Caco-2 (cell line): ENCODE measurements at places on chromosomes 5 and 9. TPM values are rescaled to one million over a fixed set of nuclear protein-coding genes. Genes with fewer than 3 reads are reported as not detected.

Gene IFNK
- not detected in 2 replicates for total RNA-seq

Gene SLC6A19
- total RNA-seq, result 0.29 and 0.32 TPM in 2 replicates

Gene MEGF10
- total RNA-seq, result not detected in 2 replicates

GRCh38 chr5:77356740-77357139 lies 135.4 kb downstream of the WDR41 start:
- no peak for DNase-seq

DNA sequence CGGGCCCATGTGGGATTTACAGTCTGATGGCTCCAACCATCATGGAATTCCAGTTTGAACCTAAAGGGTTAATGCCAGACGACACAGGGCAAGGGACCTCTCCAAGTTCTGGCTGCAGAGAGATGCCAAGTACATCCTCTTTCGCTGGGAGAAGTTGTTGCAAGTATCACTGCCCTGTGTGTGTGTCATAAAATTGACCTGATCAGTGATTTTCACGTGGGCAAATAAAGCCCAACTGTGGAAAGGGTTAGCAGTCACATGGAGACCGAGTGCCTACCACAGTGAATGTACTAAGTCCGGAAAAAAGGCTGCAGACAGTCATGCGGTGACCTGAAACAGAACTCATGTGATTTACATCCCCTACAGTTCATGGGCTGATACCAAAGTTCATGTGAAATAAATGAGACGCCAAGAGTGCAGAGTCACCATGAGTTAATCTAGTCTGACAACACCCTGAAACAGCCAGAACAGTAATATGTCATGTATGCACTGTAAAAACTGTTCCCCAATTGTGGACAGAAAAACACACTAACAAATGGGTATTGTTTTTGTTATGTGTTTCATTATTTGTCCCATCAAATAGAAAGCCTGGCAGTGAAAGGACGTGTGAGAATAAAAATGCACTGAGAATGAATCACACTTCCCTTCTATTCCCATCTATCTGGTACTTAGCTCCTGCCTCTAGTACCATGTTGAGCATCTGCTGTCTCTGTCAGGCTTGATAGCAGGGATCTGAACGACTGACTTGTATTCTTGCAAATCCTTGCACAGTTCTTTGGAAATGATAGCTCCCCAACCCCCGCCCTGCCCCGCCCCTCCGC lies 115.7 kb downstream of the SUSD1 start:
- no peak for DNase-seq

DNA sequence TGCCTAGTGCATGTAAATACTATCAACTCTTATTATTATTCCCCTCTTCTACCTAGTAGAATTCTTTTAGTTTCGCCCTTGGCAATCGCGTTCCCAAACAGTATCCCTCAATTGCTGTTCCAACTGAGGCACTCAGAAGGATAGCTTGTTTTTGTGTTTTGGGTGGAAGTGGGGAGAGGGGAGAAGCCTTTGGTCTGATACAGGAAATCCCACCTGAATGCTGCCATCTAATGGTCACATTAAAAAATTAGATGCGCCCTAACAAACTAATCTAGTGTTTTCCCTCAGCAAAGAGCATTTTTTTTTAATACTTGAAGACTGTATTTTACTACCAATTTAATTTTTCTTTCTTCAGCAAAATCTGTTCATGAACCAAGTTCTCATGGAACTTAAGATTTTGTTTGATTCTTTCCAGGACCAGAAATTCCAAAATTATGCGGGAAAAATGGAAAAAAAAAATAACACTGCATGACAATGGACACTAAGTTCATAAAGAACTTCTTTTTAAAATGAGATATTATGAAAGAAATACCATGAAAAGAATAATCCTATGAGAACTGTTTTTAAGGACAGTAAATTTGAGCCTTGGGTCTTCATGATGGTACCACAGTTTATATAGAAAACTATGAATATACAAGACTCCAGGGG lies 22.2 kb upstream of the GLDC start:
- DNase-seq, result peak; percentile 35

- no peak for DNase-seq
Observed at GRCh38 chr5:145825751-145826180, 9.4 kb downstream of the PRELID2 start.

GRCh38 chr5:77844623-77845323 lies 68.6 kb upstream of the TBCA start:
- no peak for DNase-seq

GRCh38 chr5:1743061-1743768 lies 56.4 kb downstream of the MRPL36 start:
- no peak for DNase-seq

GRCh38 chr9:135001526-135001925 lies 83.8 kb upstream of the FCN1 start:
- DNase-seq, result no peak

Gene STING1
- not detected in 2 replicates for total RNA-seq

Gene ST8SIA4
- total RNA-seq, result 0.61 and 0.72 TPM in 2 replicates

- no peak for DNase-seq
Observed at GRCh38 chr5:73966451-73966850, 340.5 kb downstream of the ARHGEF28 start.

DNA sequence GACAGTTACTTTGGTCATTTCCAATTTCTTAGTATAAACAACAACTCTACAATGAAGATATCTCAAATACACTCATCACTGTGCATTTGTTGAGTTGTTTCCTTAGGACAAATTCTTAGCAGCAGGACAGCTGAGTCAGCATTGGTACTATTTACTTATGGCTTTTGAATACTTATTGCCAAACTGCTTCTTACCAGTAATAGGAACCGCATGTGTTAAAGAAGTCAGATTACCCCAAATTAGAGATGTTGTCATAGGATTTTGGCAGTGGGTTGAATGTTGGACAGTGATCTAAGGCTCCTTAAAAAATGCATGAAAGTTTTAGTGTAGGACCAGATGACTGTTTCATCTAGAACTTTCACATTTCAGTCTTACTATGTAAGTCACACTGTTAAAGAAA lies 280.1 kb upstream of the DMRT1 start:
- DNase-seq, result peak; percentile 15

- no peak for DNase-seq
Observed at GRCh38 chr9:20707708-20708107, 23.6 kb downstream of the FOCAD start.

DNA sequence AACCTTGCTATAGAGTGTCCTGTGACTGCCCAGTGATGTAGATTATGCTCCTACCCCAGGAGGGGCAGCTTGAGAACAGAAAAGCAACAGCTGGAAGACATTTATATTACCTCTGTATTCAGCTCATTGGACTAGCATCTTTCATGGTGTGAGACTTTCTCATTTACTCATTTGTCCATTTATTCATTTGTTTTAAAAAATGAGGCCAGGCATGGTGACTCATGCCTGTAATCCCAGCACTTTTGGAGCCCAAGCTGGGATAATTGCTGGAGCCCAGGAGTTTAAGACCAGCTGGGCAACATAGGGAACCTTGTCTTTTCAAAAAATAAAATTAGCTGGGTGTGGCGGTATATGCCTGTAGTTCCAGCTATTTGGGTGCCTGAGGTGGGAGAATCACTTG lies 130.0 kb upstream of the LHFPL2 start:
- no peak for DNase-seq

- DNase-seq, result no peak
Observed at GRCh38 chr5:138962614-138963370, 87.7 kb upstream of the LRRTM2 start.

DNA sequence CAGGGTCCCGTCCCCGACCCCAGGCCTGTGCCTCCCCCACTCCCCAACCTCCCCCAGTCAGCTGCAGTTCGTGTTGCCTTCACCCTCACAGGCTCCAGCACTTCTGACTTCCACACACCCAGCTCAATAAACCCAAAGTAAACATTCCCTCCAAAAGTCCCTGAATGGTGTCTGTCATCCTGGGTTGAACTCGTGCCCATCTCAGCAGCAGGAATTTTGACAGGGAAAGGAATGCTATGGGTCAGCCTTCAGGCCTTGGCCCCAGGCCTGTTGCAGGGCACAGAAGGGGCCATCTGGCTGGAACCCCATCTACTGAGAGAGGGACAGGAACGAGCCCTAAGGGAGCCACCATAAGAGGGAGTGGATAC lies 29.6 kb upstream of the CNOT6 start:
- no peak for DNase-seq

DNA sequence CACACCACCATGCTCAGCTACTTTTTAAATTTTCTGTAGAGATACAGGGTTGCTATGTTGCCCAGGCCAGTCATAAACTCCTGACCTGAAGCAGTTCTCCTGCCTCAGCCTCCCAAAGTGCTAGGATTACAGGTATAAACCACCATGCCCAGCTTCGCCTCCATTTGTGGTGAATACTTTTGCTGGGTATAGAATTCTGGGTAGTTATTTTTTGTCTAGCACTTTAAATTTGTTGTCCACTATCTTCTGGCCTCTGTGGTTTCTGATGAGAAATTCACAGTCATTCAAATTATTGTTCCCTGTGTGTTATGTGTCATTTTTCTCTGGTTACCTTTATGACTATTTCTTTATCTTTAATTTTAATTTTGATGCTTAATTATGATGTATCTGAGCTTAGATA lies 57.7 kb upstream of the EXOC3 start:
- no peak for DNase-seq

GRCh38 chr9:88979021-88979420 lies 12.2 kb upstream of the S1PR3 start:
- no peak for DNase-seq

Gene TSLP
- not detected in 2 replicates for total RNA-seq

DNA sequence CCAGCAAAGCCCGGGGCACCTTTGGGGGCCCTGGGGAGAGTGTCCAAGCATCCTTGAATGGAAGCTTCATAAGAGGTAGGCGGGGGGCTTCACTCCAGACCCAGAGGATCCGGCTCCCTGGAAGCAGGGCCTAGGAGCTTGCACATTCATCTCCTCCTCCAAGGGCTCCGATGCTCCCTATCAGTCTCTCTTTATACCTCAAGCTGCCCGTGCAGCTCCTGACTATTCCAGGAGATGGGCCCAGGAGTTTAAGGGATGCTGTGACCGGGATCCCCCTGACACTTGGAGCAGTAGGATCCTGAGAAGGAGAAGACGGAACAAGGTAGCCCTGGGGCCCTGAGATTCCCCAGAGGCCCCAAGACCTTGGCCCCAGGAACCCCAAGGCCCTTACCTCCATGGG lies 25.9 kb downstream of the CSF1R start:
- DNase-seq, result no peak

DNA sequence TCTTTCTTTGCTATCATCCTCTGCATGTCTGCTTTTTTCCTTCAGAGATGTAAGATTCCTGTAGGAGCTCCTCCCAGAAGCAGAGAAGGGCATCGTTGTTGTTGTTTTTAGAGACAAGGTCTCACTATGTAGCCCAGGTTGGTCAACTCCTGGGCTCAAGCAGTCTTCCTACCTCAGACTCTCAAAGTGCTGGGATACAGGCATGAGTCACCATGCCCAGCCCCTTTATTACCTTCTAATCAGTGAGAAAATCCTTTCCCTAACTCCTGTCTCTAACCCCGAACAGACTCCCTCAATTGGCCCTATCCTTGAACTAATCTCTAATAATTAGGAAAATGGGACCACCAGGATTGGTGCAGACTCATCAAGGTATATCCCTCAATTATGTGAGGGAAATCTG lies 64.4 kb downstream of the GALNT10 start:
- DNase-seq, result no peak

DNA sequence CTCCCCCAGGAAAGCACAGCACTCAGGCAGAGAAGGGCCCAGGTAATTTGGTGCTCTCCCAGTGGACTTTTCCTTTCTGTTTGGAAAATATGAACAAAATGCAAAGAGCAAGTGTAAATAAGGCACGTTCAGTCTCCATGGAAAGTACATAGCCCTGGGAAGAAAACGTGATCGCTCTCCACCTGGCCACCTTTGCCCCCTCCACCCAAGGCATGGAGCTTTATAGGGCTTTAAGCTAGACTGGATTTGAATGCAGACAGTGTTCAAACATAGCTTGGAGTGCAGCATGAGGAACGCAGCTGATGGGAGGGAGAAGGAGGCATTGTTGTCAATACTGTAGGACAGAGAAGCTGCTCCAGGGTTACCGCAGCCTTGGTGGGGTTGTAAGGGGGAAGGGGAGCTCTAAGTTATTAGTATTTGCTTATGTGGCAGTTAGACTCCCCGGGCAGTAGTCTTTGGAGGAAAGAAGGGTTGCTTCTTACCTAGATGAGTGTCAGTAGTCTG lies 500.2 kb downstream of the SPOCK1 start:
- peak; percentile 9 for DNase-seq

Gene TPM2
- total RNA-seq, result 21.8 and 26.5 TPM in 2 replicates

Gene FABP6
- not detected in 2 replicates for total RNA-seq

DNA sequence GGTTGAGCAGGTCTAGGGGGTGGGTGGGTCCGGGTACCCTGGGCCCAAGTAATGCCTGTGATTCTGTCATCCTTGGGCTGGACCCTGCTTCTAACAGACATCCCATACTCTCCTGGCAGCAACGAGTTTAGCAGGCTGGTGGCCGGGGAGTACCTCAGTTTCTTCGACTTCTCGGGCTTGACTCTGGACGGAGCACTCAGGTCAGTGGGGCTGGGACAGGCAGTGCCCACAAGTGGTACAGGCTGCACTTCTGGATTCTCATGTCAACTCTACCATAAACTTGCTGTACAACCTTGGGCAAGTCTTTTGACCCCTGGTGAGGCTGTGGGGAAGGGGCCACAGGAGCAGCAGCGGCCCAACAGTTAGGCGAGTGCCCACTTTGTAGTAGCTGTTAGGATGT lies 21.8 kb downstream of the PSD2 start:
- peak; percentile 14 for DNase-seq

Gene SYNPO
- 22.4 and 25.1 TPM in 2 replicates for total RNA-seq

- DNase-seq, result no peak
Observed at GRCh38 chr5:167104351-167104750, 1187.1 kb upstream of the WWC1 start.
